ENCODE measurements at places on chromosomes 2 and 18. TPM values are rescaled to one million over a fixed set of nuclear protein-coding genes. Genes with fewer than 3 reads are reported as not detected.

DNA sequence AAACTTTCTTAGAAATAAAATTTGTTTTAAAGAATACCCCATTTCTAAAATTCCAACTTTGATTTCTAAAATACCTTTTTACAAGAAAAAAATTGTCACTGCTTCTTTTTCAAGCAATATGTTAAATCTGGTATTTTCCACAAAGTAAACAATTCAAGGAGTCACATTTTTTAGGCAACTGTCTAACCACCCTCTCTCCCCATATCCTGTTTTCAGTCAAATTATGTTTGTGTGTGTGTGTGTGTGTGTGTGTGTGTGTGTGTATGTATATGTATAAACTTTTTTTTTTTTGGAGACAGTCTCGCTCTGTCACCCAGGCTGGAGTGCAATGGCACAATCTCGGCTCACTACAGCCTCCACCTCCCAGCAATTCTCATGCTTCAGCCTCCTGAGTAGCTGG is 59.3 kb downstream of the ADNP2 start:
- DNase-seq: no peak

GRCh38 chr2:65015731-65016130 is 26.5 kb downstream of the SLC1A4 start:
- no peak for DNase-seq

- no peak for DNase-seq
Observed at GRCh38 chr18:21605213-21605612, 4.7 kb upstream of the ESCO1 start.

DNA sequence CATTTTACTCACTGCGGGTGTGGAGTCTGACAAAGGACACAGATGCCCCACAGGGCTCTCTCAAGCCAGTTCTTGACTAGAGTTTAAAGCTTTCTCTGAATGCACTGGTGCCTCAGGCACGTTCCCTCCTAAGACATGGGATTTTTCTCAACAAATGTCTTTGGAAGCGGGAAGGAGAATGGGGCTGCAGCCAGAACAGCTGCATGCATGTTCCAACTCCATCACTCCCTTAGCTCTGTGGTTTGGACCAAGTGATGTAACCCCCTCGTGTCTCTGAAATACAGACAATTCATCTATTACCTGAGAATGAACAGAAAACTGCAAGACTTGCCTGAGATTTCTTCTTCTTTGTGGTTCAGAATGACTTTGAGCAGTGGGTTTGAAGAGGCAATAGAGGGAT is 141.7 kb upstream of the SERPINE2 start:
- no peak for DNase-seq

GRCh38 chr18:25279961-25280360 is 72.0 kb downstream of the ZNF521 start:
- no peak for DNase-seq

GRCh38 chr2:77831060-77831459 is 308.9 kb upstream of the LRRTM4 start:
- DNase-seq: no peak

Gene GKN1
- total RNA-seq: not detected

DNA sequence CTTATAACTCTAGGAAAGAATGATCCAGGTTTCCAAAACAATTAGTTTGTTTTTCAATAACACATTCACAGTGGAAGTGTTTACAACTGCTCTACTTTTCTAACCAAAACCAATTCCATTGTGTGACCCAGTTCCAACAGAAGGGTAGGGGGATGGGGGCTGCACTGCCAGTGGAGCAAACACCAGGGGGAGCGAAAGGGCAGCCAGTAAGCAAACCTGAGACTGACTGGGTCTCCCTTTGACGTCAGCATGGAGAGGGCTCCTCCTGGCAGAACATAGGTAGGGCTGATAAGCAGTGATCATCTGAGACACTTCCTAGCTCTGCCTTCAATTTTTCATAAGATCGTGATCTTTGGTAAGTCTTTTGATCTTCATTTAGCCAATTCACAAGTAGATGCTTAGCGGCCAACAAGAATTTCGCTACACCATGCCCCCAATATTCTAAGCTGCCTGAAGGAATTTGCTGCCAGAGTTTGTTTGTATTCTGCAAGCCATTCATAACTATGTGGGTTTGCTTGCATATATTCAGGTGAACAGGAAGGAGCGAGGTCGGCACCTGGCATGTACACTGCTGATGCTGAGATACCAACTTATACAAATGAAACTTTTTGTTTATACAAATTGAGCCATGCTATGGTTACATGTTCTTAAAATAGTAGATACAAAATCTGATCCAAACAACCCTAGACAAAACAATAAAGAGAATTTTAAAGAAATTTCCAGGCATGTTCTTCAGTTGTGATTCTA is 45.9 kb downstream of the ST6GAL2 start:
- DNase-seq: no peak

DNA sequence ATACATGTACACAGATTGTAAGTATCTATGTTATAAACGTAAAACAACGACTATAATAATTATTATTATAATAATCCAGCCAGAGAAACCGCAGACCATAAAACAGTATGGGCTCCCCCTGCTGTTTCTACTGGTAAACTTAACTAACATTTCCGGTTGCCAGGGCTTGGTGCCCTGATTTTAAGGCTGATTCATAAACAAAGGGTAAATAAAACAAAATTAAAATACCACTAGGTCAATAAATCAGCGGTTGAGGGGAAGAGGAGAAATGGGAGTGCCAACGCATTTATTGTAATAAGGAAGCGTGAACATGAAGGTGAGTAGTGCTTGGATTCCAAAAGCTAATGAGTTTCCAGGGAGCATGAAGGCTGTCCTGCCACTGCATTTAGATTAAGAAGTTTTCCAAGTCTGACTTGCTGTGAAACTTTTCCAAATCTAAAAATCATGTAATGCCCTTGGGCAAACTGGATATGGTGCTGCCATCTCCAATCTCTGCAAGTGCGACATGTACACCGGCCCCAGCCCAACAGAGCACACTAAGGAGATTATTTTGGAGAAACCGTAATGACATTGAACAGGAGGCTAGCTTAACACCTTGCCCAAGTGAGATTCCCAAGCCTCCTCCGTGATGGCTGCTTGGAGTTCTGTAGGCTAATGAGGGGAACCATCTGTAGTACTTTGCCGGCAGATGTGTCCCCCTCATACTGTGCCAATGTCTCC is 50.7 kb upstream of the HNRNPA3 start:
- DNase-seq: no peak

Gene BMP10
- not detected for total RNA-seq

DNA sequence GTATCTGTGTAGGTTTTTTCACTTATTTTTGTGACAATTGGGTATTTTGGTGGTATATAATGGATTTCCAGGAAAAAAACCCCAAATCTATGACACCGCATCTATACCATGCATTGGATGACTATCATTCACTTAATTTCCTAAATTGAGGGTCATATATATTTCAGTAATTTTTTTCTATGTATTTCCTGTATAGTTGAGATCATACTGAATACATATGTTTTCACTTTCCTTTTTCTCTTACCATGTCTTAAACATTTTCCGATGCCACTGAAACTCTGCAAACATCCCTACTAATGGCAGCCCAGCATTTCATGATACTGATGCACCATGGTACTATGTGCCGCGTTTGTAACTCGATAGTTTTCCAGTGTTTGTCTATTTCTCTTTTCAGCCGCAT is 40.4 kb downstream of the CDKL4 start:
- no peak for DNase-seq

GRCh38 chr18:39235118-39235719 is 1669.6 kb upstream of the CELF4 start:
- no peak for DNase-seq

Data from kidney epithelial cell (primary cell).